ENCODE measurements at places on chromosomes 5 and 9.

DNA sequence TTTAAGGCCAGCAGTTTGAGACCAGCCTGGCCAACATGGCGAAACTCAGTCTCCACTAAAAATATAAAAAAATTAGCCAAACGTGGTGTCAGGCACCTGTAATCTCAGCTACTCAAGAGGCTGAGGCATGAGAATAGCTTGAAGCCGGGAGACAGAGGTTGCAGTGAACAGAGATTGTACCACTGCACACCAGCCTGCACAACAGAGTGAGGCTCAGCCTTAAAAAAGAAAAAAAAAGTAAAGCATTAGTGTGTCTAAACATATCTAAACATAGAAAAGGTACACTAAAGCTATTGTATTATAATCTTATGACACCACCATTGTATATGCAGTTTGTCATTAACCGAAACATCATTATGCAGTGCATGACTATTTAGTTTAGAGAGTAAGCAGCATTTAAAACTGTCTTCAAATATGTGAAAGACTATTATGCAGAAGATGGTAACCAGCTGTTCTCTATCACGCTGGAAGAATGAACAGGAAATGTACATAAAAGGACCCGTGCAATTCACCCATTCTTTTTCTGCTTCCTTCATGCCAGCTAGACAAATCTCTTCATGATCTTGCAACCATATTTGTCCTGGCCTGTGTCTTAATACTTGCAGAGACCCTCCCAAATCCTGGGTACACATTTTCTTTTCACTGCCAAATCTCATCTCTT lies 58.6 kb downstream of the ITGA1 start:
- no peak for DNase-seq

DNA sequence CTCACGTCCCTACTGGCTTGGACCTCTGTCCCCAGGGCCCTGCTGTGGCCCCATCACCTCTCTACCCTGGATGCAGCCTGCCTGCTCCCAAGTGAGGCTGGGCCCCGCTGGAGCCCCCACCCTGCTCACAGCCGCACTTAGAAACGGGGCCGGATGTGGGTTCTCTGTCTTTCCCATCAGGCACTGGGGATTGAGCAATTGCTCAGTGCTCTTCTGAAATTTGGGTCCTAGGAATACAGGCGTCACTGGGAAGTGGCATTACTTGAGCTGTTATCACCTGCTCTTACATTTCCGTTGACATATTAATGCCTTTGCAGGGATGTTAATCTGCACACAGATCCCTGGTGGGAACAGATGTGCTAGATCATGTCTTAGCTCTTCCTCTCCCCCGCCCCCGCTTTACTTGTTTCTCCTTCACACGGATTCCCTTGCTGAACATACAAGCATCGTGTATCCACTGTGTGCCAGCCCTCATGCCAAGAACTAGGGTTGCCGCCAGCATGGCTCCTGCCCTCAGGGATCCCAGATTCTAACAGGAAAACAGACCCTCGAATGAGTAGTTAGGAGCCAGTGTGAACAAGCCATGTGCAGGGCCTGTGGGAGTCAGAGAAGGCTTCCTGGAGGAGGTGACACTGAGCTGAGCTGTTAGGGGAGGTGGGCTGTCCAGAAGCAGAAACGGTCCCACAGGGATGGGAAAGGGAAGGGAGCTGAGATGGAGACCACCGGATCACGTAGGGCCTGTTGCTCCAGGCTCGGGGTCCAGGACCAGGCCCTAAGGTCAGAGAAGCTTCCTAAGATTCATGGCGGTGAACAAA lies 65.1 kb downstream of the NEK6 start:
- DNase-seq = no peak

- DNase-seq = no peak
Observed at GRCh38 chr5:109550077-109550476, 139.7 kb upstream of the MAN2A1 start.

GRCh38 chr5:17381932-17382331 lies 116.1 kb upstream of the TAF11L2 start:
- peak; percentile 84 for DNase-seq

DNA sequence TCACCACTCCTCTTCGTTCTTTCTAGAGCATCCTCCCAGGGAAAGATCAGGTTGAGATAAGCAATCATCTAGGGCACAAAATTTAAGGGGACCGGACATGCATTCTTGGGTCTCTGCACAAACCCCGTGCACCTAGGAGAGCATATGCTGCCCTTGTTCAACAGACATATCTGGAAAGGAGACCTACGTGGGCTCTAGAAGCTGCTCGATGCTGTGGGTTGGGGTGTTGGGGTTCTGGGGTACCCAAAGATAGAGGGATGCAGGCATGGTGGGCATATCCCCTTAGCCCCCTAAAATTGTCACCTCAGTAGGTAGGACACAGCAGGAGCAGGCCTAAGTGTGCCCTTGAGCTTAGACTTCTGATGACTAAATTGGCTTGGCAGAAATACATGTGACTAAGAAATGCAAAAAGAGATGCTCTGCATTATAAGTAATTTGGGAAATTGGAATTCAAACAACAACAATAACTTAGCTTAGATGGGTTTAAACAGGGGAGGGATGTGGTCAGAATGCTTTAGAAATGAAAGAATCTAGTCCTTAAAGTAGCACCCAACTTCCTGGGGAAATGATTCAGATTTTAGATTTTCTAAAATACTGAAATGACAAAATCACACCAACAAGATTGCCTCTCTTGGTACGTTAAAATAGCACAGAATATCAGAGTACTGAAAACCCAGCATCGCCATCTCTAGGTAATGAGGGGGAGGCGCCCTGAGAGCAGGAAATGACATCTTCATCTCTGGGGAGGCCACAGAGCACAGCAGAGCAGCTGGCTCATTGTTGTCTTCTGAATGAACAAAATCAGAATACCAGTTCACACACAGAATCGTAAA lies 172.3 kb downstream of the GNA14 start:
- no peak for DNase-seq

DNA sequence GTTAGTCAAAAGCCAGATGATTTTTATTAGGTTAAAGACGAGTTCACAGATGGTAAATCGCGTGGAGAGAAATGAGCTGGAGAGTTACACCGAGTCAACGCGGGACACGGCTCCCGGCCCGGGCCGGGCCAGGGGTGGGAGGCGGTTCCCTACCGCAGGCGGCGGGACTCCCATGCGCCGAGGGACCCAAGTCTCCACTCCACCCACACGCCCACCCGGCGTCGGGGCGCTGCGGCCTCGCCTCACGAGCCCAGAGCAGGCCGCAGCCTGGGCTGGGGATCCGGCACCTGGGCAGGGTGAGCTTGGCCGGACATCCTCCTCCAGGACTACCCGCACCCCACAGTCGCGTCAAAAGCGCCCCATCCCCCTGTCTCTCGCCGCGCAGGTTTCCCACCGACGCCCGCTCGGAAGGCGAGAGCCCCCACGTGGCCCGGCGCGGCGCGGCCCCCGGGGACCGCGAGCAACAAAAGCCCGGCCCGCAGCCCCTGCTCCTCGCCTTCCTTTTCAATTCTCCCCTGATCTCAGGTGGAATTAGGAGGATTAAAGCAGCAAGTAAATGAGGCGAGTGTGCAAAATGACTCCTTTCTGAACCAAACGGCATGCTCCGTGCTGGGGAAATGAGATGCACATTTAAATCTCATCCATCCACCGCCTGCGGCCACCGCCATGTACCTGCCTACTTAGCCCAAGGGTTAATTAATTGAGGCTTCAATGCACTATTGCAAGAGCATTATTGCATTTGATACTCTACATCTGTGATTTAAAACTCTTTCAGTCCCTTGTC lies 196.5 kb upstream of the TBCA start:
- no peak for DNase-seq

- DNase-seq = no peak
Observed at GRCh38 chr5:72855821-72856220, 39.4 kb downstream of the TNPO1 start.

DNA sequence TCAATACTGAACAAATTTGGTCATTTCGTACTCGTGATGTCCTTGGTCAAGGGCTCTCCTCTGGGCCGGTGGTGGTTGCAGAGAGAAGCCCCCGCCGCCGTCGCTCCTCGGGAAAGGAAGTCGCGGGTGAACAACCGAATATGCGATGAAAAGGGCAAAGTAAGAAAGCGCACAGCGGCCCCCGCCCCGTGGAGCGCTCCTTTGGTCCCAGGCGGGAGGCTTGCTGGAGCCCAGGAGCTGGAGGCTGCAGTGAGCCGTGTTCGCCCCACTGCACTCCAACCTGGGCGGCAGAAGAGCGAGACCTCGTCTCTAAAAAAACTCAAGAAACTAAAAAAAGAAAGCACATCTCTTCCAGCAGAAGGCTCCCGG lies 108.4 kb upstream of the LARP1 start:
- no peak for DNase-seq

- no peak for DNase-seq
Observed at GRCh38 chr9:106775960-106776359, 87.0 kb upstream of the ZNF462 start.

- no peak for DNase-seq
Observed at GRCh38 chr9:109707355-109707754, 72.6 kb upstream of the PALM2AKAP2 start.

DNA sequence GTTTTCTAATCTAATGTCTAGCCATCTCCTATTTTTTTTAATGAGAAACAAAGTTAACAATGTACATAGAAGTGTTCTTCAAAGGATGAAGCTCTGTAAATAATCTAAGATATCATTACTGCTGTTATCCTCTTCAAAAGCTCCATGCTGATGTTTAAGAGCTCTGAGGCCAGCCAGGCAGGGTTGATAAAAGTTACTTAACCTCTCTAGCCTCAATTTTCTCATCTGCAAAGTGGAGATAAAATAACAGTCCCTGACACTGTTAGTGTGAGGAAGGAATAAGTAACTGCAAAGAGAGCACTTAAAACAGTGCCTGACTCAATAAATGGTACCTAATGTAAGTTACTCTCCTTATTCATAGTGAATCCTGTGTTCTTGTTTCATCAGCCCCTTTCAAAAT lies 60.1 kb downstream of the LHFPL2 start:
- DNase-seq = no peak

- DNase-seq = no peak
Observed at GRCh38 chr9:121950441-121950840, 142.7 kb downstream of the TTLL11 start.

GRCh38 chr5:2797160-2797559 lies 45.7 kb upstream of the IRX2 start:
- DNase-seq = no peak

DNA sequence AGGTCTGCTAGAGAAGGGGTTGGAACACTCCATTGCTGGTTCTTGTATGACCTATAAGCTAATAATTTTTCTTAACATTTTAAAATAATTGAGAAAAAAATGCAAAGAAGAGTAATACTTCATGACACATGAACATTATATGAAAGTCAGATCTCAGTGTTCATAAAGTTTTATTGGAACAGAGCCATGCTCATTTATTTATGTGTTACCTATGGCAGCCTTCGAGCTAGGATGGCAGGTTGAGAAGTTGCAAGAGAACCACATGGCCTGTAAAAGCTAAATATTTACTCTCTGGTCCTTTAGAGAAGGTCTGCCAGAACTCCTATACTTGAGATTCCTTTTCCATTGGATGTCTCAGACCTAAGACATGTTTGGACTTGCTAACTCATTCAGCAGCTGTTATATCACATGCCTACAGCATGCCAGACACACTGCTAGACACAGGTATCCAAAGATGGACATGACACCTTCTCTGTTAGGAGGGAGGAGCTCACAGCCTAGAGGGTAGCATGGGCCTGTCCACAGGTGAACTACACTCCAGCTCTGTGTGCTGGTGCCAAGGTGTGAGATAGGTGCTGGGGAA lies 304.3 kb downstream of the ARHGAP26 start:
- no peak for DNase-seq

DNA sequence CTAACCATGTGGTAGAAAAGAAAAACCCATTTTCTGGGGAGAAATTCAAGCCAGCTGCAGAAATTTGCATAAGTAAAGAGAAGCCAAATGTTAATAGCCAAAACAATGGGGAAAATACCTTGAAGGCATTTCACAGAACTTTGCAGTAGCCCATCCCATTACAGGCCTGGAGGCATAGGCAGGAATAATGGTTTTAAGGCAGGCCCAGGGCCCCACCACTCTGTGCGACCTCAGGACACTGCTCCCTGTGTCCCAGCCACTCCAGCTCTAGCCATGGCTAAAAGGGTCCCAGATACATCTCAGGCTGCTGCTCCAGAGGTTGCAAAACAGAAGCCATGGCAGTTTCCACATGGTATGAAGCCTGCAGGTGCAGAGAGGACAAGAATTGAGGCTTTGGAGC lies 253.3 kb downstream of the CTNND2 start:
- DNase-seq = no peak

GRCh38 chr5:106481374-106481773 lies 1189.4 kb downstream of the EFNA5 start:
- no peak for DNase-seq

DNA sequence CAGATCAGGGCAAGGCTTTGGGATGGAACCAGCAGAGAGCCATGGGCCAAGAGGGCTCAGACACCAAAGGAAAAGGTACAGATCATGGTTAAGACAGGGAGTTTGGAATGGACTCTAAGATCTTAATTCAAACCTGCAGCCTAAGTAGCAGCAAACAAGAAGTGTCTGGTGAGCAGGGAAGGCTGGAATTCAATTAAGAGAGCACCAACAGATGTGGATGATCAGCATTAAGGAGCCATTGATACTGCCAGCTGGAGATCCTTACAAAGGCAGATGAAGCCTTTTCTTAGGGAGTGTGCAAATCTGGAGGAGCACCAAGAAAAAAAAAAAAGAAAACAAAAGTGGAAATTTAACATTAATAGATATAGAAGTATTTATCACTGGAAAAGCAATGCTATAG lies 516.8 kb downstream of the RASEF start:
- no peak for DNase-seq

DNA sequence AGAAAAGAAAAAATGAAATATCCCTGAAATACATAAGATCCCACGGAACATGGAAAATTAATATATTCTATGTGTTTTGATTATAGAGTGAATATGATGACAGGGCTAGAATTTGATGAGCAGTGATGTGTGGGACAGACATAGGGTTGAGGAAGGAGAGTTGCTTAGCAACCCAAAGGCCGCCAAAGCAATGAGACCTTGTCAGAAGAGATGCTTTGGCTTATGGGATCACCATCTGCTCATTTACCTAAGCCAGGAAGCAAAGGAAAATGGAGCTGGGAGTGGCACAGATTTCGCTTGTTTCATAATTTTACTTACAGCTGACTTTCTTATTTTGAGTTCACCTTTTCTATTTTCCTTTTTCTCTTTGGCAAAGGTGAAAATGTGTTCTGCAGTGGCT lies 20.9 kb upstream of the HAPLN1 start:
- DNase-seq = no peak

- no peak for DNase-seq
Observed at GRCh38 chr5:151007430-151008209, 12.8 kb upstream of the GPX3 start.

DNA sequence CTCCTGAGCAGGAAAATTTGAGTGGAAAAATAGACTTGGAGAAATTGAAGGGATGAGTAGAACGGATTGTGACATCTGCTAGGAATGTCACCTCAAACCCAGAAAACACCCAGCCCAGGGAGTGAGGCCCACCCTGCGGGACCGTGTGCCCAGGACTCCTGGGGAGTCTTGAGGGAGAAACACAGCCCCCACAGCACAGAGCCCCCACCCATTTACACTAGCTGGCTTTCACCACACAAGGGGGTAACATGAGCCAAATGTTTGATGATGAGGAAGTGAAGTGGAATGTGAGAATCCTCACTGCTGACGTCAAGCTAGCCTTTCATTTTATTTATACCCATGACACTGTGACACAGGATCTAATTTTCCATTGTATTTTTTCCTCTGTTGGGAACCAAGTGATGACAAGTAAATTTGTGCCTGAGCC lies 42.8 kb upstream of the PDE8B start:
- DNase-seq = no peak

Measured in posterior vena cava (tissue), 2 donors.